ENCODE measurements at places on chromosomes 5 and 9.

DNA sequence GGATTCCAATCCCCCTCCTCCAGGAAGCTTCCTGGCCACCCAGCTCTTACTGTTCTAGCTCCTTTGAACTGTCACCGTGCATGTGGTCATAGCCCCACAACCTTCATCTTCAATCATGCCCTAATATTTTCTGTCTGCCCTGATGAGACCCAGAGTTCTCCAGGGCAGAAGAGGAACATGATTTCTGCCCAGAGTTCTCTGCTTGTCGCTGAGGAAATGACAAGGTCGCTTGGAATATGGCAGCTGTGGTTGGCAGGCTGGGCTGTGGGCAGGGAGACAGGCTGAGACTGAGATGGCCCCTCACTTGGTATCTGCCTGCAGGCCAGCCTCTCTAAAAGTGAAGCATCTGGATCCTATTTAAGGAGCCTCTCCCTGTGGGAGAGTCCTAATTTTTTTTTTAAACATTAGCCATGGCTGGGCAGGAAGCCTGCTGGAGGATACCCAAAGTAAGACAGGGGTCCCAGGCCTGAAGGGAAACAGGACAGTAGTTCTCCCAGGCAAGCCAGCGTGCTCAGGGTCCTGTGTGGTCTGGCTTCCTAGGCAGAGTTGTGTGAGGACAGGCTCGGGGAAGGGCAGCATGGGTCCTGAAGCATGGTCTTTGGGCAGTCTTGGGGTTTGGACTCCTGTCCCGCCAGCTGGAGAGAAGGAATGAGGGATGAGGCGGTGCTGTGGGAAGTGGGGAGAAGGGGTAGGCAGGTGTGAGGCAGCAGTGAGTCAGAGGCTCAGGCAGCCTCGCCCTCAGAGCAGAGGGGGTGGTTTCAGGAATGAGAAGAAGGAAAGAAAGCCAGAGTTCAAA is 242.1 kb downstream of the FSTL4 start:
- DNase-seq, result no peak

- no peak for DNase-seq
Observed at GRCh38 chr5:431001-431710, 11.8 kb upstream of the EXOC3 start.

DNA sequence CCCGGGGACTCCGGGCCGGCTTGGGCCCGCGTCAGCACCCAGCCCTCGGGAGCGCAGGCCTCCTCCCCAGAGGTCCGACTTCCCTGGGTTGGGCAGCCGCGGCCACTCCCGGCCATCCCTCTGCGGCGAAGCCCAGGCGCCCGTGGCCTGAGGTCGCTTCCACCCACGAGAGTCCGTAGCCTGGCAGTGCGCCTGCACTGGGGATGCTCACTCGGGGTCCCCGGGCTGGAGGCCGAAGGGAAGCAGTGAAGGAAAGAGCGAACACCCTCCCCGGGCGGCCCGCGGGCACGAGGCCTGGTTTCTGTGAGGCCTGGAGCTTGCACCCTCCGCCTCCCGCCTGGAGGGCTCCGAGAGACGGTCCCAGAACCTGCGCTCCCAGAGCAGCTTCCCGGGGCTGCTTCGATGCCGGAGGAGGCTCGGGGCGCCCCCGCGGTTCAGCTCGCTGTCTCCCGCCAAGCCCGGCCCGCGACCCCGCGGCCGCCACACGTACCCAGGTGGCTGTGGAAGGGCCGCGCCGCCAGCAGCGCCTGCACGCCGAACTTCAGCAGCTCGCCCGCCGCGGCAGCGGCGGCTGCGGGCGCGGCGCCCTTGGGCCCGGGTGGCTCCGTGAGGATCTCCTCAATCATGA is 607 bp downstream of the BARX1 start:
- DNase-seq, result no peak

GRCh38 chr9:99374793-99375192 is 152.7 kb downstream of the SEC61B start:
- no peak for DNase-seq

GRCh38 chr5:97499605-97500004 is 316.6 kb upstream of the RIOK2 start:
- no peak for DNase-seq
